ENCODE measurements at places on chromosomes 3 and 15.

DNA sequence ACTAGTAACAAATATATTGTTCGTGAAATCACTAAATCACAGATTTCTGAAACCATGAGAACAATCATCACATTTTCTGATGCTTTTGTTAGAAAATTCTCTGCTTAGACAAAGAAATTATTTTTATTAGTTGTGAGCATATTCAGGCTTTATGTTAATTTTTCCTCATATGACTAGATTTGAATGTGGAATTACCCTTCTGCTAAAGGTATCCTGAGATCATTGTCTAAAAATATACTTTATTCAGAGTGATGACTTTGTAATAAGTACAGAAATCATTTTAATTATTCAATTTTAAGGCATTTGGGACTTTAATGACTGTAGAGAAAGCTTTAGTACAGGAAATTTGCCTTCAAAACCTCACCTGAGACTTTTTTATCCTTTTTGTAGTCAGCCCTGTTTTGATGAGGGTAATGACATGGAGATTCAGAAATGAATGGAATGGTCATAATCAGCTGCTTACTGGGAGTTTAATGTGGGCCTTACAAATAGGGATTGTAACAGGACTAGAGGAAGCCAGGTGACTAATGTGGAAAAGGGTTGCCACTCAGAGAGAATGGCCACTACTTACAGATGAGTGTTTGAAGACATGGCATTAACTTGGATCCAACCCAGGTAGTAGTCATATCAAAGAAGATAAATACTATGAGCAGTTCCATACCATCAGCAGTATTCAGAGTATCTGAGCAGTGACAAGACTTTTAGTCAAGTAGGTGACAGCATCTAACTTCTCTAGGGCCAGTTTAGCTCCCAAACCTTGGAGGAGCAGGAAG is 148.3 kb downstream of the MBNL1 start:
- DNase-seq = no peak

DNA sequence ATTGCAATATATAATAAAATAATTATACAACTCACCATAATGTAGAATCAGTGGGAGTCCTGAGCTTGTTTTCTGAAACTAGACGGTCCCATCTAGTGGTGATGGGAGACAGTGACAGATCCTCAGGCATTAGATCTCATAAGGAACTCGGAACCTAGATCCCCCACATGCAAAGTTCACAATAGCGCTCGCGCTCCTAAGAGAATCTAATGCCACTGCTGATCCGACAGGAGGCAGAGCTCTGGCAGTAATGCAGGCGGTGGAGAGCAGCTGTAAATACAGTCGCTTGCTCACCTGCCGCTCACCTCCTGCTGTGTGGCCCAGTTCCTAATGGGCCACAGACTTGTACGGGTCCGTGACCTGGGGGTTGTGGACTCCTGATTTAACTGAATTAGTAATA is 87.8 kb downstream of the P3H2 start:
- no peak for DNase-seq

DNA sequence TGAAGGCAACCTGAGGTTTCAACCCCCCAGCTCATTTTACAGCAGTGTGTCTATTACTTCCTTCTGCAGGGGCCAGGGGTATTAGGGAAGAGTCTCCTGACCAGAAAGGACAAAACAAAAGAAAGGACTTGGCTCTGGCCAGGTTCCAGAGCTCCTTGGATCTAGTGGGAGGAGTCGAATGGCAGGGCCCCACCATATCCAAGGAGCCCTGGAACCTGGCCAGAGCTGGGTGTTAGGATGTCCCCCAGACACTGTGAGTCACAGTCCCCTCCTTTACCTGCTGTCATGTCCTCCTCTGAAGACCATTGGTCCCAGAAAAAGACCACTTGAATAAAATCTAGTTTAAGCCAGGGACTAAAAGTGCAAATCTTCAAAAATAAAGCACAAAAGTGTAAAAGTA is 113.2 kb downstream of the EEFSEC start:
- no peak for DNase-seq

DNA sequence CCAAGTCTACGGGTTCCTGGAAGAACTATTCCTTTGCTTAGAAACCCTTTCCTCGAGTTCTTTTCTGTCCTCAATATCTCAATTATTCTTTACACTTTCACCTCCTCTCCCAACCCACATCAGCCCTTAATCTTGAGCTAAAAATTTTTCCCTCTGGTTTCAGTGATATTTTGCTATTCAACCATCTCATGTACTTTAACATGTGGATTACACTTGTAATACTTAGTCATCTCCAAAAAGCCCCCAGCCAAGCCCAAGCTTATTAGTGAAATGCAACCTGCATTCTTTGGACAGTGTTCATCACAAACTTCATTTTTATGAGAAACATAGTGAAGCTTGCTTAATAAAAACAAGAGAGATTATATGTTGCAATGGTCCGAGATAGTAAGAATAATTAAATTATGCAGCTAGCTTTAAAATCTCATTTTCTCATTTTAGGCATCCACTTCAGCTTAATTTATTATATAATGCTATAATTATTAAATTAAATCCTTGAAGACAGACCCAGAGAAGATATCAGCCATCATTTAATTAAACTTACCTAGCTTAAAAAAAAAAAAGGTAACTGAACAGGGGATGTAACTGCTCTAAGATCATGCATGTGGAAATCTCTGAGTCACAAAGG is 534.5 kb upstream of the TBL1XR1 start:
- DNase-seq = no peak

DNA sequence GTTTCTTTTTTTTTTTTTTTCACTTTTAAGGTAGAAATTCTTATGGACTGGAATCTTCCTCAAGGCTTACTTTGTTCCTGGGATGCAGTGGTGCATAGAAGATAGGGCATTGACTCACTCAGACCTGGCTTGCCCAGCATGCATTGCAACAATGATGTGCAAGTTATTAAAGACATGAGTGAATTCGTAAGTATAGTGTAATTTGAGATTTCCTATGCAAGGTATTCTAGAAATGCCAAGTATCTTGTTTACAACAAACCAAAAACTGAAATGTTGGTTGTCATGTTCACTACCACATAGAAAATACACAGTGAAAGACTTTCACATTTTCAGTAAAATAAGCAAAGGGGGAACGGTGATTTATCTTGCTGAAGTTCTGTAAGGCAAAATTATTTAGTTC is 56.5 kb upstream of the FNDC3B start:
- no peak for DNase-seq

DNA sequence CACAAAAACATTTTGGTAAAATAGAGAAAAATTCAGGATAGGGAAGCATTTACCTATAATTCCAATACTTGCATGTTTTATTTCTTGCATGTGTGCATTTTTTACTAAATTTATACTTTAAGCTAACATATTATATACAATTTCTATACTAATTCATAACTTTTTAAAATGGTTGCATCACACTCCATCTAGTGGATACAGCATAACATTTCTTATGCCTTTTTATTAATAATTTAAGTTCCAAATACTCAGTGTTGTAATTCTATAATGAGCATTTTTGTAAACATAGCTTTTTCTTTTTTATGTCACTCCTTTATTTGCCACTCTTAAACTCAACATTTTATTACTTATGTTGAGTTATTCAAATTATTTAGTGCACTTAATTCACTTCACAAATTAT is 477.7 kb downstream of the ZBBX start:
- no peak for DNase-seq

DNA sequence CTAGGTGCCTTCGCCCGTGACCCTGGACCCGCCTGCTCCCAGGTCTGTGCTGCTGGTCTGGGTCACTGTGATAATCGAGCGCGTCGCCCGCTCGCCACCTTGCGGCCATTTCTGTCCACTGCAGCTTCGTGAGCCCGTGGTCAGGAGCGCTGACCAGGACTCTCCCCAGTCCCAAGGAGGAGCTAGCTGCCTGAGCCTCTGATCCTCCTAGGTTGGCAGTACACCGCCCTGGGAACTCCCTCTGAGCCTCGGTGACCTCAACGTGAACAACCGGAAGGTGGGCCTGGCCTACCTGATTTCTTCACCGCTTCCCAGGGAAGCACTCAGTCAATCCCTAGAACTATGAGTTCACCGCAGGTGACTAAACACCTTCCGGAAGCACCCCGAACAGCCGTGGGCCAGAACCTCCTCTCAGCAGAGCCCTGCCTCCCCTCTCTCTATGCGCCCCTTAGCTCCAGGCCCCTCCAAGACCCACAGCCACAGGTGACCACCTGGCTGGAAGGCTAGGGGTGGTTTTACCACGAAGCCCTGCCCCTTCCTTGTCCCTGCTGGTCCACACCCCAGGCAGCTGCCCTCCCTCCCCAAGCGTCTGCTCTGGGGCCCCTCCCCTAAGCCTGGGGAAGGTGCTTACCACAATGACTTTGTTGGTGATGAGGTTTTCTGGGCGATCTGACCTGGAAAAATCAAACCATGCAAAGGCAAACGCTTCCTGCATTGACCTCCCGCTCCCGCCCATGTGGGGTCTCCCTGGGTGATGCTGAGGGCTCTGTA is 9.7 kb downstream of the PLA2G4D start:
- DNase-seq = peak; percentile 57

- DNase-seq = no peak
These were observed 301.9 kb downstream of the RAP2B start for GRCh38 chr3:153463895-153464294.

GRCh38 chr3:99633887-99634558 is 4.4 kb upstream of the COL8A1 start:
- DNase-seq = no peak

GRCh38 chr3:16538507-16538906 is 25.0 kb upstream of the RFTN1 start:
- DNase-seq = no peak

GRCh38 chr3:160665784-160666526 is 11.0 kb upstream of the ARL14 start:
- DNase-seq = no peak

GRCh38 chr3:101379658-101380376 is 59.4 kb upstream of the IMPG2 start:
- no peak for DNase-seq

- DNase-seq = no peak
These were observed 330 bp upstream of the TBC1D2B start for GRCh38 chr15:78077871-78078210.

DNA sequence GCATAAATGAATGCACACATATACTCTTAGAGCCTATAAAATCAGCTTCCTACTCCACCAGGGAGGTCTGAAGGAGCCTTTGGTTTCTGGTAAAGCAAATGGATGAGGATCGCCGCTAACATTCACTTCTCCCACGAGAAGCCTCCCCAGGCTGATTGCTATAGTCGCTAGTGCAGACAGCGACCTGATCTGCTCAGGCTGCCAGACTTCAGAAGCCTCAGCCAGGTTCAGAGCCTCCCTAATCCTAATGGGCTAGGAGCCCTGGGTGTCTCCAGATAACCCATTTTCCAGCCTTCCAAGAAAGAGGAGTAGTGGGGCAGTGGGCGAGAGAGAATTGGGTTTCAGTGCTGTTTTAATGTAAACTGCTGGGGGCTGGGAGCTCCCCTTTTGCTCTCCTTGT is 35.4 kb downstream of the TPM1 start:
- DNase-seq = no peak

- DNase-seq = peak; percentile 66
These were observed 203.8 kb downstream of the UACA start for GRCh38 chr15:70559265-70560239.

DNA sequence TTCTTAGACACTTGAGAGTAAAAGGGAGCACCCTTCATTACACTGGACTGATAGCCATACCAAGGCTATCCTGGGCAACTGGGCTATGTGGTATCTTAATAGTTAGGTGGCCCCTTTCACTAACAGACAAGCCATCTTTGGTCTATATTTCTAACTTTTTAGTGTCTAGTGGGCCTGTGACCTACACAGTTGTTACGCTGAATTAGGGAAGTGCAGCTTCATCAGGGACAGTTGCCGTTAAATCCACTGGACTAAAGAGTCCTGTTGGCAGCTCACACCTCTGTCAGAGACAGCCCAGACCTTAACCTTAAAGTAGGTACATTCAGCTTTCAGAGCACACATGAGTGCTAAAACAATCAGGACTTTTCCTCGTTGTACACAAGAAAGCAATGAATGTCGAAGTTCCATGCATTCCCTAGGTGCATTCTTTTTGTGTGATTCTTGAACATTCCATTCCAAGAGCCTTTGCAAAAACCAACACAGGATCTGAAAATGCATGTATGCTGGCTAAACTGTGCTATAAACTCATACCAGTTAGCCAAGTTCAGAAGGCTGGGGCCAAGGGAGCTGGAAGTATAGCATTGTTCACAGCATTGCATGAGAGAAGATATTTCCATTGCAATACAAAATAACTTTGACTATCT is 230.2 kb upstream of the EIF1B start:
- DNase-seq = no peak

DNA sequence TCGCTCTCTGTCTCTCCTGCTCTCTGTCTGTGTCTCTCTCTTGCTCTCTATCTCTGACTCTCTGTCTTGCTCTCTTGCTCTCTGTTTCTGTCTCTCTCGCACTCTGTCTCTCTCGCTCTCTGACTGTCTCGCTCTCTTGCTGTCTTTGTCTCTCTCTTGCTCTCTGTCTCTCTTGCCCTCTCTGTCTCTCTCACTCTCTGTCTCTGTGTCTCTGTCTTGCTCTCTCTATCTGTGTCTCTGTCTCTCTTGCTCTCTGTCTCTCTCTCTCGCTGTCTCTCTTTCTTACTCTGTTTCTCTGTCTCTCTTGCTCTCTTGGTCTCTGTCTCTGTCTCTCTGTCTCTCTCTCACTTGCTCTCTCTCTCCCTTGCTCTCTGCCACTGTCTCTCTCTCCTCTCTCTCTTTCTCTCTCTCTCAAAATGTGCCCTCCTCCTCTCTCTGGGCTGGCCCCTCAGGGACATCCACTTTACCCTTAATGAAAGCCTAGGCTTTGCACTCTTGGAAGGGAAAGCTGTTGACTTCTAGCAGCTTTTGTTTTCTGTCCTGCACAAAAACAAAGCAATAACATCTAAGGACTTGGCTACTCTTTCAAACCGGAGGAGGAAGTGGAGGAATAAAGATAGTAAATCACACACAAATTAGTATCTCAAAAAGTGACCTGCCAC is 73.9 kb upstream of the NR2E3 start:
- no peak for DNase-seq

DNA sequence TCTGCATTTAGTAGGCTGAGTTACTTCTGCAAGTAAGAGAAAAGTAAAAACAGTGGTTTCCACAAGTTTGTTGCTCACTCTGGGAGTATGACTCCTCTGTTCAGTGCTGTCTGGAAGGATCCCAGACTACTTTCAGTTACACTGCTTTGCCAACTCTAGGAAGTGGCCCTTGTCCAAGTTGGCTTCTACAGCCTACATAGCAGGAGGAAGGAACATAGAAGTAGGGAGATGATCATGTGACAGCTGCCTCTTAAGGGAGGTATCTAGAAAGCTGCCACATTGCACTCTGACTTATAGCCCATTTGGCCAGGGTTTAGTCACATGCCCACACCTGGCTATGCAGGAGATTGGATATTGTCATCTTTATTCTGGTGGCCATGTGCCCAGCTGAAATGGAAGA is 298.1 kb downstream of the NSUN3 start:
- DNase-seq = no peak
